KBM-7 (cell line): ENCODE measurements at places on chromosomes 1 and 21.
A peak's percentile ranks its signal among the peaks of the same experiment; 100 is the strongest.

DNA sequence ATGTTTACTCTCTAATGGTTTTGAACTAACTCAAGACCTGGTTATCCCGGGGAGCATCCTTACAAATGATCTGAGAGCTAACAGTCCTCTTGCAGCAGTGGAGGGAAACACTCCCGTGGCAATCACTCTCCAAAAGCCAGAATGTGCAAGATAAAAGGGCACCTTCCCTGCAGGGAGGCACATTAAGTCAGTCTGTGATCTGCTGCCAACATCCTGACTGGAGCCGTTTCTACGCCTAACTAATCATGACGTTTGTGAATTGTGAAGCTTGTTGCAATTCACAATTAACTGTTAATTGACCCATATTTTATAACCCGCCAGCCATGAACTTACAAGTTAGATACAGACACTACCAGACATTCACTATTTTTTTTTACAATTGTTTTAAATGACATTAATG, 52.1 kb upstream of the LGALS8 start:
- DNase-seq = no peak

DNA sequence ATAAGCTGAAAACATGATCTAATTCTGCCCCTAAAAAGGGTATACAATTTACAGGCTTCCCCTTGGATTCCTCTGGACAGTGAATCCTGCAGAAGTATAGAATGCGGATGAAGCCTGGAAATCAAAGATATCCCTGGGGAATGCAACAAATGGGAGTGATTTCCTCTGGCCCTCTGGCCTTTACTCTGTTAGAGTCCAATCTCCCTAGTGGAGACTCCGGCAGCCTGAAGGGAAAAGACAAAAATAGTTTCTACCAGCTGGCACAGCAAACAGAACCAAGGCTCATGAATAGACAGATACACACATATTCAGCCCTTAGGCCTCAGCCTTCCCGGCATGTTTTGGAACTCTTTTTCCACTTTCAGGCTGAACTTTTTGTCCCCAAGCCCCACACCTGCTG, 3.9 kb upstream of the LRRC52 start:
- no peak for DNase-seq

DNA sequence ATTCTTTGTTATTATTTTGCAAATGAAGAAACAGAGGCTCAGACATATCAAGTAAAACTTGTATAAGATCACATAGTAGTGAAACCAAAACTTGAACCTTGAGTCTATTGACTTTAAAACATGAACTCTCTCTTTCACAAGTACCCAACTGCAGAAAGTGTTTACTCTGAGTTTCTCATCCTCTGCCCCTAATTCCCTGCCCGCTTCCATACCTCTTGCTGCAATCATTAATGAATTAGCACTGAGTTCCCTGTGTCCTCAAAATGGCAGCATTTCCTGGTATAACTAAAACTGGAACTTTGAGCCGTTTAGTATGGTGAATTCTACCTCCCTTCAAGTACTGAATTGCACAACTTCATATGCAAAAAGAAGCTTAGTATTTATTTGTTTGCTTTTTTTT, 147.7 kb upstream of the DNAH14 start:
- DNase-seq = no peak

DNA sequence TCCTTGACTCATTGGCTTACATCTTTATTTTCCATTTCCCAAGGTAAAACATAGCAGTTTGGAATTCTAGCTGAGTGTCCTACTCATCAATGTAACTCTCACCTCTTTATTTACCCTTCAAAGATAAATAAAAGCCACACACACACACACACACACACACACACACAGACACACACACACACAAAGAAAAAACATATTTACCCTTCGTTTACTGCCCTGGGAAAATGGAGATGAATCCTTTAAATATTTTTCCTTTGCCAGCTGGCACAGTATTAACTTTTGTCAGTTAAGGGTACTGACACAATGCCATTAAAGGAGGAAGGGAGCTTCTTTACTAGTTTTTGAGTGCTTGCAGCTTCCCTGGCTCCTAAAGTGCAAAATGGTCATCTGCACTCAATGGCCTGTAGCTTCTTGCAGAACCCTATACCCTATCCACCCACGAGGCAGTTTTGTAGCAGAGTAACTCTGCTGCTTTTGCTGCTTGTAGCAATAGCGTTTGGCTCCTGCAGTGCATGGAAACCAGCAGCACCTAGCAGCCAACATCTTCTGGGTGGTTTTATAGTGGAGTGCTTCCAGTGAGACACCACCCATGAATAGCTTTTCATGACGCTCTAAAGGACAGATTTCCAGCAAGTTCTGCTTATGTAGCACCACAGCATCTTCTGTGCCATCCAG, 103.7 kb downstream of the HS2ST1 start:
- DNase-seq = no peak

DNA sequence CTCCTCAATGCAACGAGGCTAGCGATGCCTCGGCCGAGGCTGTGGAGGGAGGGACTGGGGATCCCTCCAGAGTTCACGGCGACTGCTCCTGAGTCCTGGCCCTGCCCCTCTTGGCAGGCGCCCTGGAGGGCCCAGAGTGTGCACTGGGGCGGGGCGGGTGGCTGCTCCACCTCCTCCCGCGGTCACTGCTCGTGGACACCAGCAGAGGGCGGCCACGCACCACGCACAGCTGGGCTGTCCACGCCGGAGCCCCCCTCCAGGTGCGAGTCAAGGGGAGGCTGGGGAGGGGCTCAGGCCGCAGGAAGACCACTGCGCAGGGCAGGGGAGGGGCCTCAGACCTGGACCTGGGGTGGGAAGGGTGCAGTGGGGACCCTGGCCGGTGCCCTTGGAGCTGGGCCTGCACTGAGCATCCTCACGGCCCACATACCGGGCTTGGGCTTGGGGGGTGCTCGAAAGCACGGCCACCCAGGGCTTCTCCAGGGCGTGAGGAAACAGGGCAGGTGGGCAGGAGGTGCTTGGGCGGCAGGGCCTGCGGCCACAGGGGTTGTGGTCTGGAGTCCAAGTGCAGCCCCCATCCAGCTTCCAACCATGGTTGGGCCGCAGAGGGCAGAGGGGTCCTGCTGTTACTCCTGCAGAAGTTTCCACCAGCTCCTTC, 20.6 kb upstream of the TTC34 start:
- peak; percentile 22 for DNase-seq

- DNase-seq = peak; percentile 28
Observed at GRCh38 chr1:150268340-150268704, 494 bp downstream of the APH1A start.

GRCh38 chr1:177441281-177441680, 270.5 kb downstream of the BRINP2 start:
- no peak for DNase-seq

DNA sequence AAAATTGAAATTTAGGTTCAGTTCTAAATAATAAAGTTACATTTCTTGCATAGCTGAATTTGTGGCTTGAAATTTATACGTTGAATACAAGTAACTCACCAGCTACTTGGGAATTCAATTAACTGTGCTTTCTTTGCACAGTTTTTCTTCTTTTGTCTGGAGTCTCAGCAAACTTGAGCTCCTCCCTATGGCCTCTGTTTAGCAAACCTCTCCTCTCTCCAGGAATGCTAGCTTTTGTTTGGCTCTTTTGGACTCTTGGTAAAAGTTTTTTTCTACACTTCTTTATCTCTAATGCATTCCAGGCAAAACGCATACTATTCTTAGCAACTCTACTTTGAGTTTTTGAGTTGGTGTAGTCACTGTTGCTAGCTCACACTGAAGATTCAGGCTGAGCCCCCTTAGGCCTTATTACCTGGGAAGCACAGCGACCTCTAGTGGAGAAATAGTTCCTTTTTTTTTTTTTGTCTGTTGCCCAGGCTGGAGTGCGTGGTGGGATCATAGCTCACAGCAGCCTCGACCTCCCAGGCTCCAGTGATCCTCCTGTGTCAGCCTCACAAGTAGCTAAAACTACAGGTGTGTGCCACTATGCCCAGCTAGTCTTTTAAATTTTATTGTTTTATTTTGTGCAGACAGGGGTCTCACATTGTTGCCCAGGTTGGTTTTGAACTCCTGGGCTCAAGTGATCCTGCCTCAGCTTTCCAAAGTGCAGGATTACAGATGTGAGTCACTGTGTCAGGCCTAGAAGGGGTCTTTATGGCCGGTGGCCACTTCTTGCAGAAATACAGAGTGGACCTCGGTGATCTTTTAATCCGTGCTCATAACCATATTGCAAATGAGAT, 61.7 kb downstream of the CASQ2 start:
- peak; percentile 79 for DNase-seq

- DNase-seq = no peak
Observed at GRCh38 chr1:116064616-116065015, 46.6 kb upstream of the MAB21L3 start.

DNA sequence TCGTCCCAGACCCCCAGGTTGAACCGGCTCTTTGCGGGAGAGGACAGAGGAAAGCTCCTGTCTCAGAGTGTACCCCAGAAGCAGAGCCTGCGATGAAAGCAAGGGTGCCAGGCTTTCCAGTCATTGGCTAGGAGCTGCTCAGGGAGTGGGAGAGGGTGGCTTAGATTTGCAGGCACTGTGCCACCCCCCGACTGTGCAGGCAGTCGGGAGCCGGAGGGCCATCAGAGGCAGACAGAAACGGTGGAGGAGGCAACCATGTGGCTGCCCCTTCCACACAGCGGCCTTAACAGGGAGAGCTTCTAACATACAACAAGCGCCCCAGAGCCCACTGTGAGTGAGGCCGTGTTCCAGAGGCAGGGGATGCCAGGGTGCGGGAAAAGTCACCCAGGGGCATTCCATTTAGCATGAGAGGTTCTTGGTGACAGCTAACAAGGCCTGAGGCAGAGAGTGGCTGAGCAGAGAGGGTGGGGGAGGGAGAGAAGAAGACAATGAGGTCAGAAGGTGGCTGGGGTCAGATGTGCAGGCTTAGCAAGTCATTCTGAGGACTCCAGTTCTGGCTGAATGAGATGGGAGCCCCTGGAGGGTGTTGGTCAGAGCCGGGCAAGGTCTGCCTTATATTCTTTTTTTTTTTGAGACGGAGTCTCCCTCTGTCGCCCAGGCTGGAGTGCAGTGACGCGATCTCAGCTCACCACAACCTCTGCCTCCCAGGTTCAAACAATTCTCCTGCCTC, 9.5 kb upstream of the C1orf167 start:
- DNase-seq = no peak

GRCh38 chr1:41638086-41639024, 153.9 kb upstream of the EDN2 start:
- no peak for DNase-seq

DNA sequence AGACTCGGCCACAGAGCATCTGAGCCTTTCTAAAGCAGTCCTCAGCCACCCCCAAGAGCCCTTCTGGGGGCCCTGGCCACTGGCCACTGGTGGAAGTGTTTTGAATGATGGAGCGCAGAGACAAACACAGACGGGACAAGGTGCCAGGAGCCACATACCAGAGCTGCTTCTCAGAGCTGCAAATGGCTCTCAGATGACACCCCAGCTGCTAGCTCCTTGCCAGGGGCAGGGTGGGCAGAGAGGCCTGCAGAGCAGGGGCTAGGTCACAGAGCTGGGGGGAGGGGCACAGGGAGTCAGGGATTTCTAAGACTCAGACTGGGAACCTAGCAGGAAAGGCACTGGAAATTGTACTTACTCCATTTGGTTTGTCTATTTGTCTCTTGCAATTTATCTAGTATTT, 30.4 kb downstream of the KCNN3 start:
- no peak for DNase-seq

DNA sequence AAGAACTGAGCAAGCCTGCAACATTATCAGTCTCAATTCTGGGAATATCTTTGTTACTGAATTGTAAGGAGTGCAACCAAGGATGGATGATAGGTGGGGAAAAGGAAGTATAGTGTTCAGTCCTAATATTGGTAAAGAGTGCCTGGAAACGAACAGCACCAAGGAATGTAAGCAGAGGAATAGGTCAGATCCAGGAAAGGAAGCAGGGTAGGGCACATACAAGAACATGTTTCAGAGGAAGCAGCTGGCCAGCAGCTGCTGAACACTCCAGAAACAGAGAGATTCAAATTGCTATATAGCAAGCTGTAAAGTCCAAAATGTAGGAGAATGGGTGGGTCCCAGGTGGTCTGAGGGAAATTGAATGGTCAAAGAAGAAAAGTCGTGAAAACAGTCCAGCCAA, 37.9 kb downstream of the CRB1 start:
- DNase-seq = no peak

DNA sequence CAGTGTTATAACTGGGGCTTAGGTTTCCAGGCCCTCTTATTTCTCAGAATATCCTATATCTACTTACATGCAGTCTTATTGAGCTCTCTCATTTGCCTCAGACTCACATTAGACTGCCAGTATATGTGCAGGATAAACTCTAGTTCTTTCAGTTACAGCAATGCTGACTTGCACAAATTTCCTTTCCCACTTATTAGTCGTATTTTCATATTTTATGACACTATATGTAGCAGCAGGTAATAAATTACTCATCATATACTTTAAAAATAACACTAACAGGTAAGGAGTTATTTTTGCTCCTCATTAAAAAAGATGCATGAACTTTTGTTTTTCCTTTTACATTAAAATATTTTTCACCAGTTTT, 65.7 kb downstream of the GADD45A start:
- DNase-seq = no peak

- DNase-seq = peak; percentile 28
Observed at GRCh38 chr1:25756215-25756614, 43.8 kb upstream of the SELENON start.

- DNase-seq = no peak
Observed at GRCh38 chr1:237863234-237863633, 27.5 kb downstream of the ZP4 start.

DNA sequence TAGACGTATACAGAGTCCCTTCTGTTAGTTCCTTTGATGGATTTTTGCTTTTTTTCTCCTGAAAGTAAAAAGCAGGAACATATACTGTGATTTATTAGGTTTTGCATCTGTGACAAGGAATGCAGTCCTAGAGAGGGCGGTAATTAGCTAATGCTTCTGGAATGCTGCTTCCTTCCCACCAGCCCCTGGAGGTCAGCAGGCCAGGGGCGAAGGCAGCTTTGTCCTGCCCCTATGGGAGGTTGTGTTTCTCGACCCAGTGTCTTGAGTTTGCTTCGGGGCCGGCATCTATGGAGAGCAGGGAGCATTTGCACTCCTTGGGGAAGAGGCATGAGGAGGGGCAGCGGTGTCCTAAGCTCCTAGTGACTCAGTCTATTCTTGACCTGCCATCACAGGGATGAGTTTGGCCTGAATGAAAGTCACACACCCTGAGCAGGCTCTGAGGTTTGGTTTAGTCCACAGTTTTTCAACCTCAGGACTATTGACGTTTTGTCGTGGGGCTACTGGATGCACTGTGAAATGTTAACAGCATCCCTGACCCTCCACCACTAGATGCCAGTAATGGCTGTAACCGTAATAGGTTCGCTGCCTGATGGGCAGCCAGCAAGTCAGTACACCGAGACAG, 85.0 kb upstream of the KCNJ15 start:
- no peak for DNase-seq
